Fibroblast of upper back skin (primary cell): ENCODE measurements at places on chromosomes 5 and 9.

DNA sequence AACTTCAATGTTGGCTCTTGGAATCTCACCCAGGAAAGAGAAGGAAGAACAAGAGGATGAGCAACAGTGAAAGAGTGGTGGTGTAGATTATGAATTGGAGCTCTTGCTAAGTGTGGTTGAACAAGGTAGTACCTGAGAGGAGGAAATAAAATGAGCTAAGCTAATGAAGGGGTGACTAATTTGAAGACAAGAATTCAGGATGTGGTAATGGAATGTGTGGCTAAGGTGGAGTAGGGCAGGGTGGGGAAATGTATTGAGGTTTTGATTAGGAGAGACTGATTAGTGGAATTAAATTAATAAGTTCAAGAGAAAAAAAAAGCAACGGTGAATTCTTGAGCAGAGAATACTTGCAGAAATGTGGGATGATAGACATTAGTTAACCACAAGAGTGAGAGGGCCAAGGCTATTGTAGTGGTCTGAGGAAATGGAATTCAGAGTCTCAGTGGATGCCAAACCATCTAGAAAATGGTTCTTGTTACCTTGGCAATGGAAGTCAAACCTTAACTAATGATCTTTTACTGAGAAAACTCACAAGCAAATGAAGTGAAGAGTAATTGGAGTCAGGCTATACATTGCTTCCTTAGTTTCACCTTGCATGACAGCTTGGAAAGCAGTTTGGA, 648.3 kb upstream of the ZNF608 start:
- peak; percentile 53 for DNase-seq

DNA sequence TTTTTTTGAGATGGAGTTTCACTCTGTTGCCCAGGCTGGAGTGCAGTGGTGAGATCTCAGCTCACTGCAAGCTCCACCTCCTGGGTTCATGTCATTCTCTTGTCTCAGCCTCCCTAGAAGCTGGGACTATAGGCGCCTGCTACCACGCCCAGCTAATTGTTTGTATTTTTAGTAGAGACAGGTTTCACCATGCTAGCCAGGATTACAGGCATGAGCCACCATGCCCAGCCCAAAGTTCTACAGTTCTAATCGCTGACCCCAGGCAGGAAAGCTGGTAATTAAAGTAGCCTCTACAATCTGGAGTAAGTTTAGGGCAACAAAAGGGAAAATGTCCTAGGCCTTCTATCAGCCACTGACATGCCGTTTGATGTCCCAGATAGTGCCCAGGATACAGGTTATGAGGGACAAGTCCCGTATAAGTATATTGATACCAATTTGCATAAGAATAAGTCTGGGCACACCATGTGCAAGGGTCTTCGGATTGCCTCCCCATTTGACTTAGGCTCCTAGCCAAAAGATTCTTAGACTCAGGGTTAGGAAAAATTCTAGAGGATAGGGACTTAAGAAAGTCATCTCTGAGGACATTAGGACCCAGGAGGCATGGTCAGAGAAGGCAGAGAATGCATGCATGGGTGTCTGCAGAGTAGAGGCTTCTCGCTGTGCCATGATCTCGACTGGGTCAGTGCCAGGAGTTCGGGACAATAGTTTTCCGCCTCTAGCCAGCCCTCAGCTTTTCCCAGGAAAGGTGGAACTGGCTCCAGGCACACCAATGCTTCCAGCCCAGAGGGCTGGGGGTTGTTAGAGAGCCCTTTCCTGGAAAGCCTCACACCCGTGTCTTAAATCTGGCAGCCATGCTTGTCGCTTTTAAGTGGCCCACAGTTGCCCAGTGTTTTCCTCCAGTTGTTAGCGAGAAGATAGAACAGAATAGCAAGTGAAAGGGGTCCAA, 1111.1 kb downstream of the TAF11L14 start:
- no peak for DNase-seq

GRCh38 chr9:27520986-27521385, 3.1 kb upstream of the IFNK start:
- no peak for DNase-seq

DNA sequence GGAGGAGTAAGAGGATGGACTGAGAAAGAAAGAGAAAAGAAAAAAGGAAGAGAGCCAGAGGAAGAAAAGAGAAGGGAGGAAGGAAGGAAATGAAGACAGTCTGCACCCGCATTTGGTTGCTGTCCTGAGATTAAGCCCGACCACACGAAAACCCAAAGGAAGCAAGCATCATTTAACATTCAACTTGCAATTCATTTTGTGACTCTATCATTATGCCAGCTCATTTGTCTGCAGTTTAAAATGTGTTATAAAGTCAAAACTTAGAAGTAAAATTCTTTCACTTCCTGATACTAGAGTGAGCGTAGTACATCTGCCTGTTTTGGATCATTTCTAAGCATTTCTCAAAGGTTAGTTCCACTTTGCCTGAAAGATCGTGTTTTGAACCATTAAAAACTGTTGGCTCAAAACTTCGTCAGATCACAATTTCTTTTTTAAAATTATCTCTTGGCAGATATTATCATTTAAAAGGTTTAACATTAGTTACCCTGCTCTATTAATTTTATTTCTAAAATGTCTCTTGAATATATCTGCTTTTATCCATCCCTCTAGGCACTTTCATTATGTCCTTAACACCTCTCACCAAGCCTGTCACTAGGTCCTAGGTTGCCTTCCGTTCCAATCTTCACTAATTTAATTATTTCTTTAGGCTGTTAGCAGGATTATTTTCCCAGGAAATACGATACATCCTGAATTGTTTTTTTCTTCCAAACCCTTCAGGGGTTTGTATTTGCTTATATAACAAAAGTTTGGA, 240.9 kb downstream of the TLE4 start:
- DNase-seq: no peak

DNA sequence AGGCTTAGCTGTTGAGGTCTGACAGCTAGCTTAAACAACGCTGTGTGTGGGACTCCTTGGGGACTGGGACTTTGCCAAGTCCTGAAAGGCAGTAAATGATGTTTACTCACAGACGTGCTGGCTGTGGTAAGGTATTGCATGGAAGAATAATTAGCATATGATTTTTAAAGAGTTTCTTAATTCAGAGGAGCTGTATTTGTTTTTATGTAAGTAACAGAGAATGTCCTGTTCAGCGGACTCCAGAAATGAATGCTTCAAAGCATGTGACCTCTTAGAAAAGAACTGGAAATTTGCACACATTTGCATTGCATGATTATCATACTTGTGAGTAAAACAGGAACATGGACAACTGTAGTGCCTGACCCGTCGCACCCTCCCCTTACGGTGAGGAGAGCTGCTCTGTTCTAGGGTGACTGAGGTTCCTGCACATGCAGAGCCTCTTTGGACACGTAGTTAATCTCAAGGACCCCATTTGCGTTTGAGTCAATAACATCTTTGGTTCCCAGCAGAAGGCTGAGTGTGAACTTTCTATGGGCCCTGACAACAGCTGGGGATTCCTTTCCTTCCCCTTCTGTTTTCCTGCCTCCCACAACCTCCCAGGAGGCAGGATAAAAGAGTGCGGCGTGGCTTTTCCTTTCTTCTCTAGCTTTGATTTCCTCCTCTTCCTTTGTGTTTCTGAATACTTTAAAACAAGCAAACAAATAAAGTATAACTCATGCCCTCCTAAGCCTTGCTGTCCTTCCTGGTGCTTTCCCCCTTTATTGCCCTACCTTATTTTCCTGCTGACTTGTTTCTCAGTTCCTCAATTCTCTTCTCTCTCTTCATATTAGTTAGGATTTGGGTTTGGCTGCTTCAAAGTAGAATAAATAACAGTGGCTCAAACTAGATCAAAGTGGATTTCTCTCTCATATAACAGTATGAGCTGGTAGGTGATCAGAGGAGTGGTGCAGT, 157.2 kb upstream of the CD180 start:
- DNase-seq: peak; percentile 18
